Kidney epithelial cell (primary cell): ENCODE measurements at places on chromosomes 1 and 21. TPM values are rescaled to one million over a fixed set of nuclear protein-coding genes. Genes with fewer than 3 reads are reported as not detected.

Gene RAD54L
- 2.9 and 6.1 TPM in 2 replicates for total RNA-seq

Gene OR10J1
- total RNA-seq = not detected in 2 replicates

Gene KIRREL1
- 119 and 126 TPM in 2 replicates for total RNA-seq

Gene KRTAP10-5
- not detected in 2 replicates for total RNA-seq

Gene CNR2
- total RNA-seq = not detected in 2 replicates

Gene TMPRSS15
- total RNA-seq = not detected in 2 replicates

Gene SUMO3
- total RNA-seq = 60.9 and 61.7 TPM in 2 replicates

DNA sequence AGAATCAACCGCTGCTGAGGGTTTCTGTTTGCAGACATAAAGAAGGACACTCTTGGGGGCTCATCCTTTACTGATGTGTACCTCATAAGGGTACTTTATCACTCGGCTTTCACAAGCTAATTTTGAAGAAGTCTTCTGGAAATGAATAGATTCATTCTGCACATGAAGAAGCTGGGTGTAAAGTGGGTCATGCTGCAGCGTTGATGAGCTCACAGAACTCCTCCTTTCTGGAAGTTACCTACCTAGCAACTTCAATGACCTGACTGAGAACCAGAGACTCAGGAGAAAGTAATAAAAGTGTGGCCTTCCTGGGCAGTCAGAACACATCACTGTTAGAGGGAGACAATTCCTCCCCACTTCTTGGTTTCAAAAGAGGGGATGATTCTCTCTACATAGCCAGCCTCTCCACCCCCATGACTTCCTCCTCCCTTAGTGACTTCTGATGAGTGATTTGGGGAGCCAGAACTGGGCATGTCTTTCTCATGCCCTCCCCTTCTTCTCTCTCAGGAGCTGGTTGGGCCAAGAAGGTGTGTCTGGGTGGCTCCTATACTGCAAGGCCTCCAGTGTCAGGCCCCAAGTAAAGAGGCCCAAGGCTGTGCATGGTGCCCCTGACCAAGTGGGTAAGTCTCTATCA is 27.0 kb downstream of the PCNX2 start:
- DNase-seq = no peak

DNA sequence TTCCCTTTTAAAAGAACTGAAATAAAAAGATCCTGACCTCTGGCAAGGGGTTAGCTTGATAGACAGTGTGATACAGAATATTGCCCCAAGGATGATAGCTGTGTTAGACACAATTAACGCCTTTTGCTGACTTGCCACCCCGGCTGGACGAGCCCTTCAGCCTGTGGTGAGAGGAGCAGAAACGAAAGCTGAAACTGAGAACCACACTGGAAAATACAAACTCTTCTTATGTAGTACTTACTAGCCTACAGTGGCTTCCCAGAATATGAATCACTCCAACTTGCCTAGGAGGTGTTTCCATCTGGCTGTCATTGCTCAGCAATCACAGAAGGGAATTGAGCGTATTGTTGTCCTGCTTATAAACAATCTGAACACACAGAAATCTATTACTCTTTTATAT is 22.9 kb downstream of the SAMSN1 start:
- no peak for DNase-seq

DNA sequence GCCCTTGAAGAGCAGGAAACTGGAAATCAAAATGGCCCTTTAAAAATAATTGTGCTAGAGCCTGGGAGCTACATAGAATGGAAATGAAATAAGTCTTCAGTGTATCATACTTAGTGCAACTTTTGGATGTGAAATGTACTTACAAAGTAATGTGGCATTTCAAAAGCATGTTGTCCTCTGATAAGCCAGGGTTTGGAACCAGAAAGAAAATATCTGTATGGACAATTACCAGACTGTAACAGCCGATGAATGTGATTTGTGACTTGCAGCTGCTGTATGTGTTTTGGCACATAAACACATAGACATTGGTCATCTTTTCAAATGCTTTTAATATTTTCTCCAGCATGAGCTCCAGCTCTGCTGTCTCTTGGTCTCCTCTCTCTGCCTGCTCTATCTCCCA is 546.4 kb downstream of the OMA1 start:
- no peak for DNase-seq

DNA sequence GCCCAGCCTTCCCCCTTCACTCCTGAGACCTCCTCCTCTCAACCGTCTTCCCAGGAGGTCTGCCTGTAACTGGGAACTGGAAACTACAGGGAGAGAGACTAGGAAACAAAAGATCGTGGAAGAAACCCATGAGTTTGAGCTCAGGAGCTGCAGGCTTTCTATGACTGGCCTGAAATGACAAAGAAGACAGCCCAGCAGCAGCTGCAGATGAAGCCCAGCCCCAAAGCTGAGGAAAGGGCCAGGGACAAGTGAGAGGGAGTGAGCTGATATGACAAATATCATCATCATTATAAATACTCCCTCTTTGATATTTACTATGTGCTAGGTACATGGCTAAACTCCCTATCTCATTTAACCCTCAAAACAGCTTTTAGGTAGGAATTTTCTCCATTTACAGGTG is 142.6 kb upstream of the CTTNBP2NL start:
- no peak for DNase-seq

DNA sequence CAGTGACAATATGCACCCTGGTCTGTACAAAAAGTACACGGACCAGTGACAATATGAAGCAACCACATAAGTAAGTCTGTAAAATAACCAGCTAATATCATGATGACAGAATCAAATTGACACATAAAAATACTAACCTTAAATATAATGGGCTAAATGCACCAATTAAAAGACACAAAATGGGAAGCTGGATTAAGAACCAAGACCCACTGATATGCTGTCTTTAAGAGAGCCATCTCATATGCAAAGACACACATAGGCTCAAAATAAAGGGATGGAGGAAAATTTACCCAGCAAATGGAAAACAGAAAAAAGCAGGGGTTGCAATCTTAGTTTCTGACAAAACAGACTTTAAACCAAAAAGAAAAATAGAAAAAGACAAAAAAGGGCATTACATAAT is 70.4 kb upstream of the VCAM1 start:
- DNase-seq = no peak

- DNase-seq = no peak
Measured at GRCh38 chr1:227885135-227885647, 62.5 kb downstream of the WNT9A start.

DNA sequence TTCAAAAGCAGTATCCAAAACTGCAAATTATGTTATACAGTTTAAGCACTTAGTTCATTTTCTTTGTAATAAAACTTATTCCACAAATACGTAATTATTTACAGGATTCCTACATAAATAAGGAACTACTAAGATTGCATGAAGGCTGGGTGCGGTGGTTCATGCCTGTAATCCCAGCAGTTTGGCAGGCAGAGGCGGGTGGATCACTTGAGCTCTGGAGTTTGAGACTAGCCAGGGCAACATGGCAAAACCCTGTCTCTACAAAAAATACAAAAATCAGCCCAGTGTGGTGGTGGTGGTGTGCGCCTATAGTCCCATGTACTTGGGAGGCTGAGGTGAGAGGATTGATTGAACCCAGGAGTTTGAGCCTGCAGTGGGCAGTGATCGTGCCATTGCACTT is 69.3 kb downstream of the POU2F1 start:
- DNase-seq = no peak

DNA sequence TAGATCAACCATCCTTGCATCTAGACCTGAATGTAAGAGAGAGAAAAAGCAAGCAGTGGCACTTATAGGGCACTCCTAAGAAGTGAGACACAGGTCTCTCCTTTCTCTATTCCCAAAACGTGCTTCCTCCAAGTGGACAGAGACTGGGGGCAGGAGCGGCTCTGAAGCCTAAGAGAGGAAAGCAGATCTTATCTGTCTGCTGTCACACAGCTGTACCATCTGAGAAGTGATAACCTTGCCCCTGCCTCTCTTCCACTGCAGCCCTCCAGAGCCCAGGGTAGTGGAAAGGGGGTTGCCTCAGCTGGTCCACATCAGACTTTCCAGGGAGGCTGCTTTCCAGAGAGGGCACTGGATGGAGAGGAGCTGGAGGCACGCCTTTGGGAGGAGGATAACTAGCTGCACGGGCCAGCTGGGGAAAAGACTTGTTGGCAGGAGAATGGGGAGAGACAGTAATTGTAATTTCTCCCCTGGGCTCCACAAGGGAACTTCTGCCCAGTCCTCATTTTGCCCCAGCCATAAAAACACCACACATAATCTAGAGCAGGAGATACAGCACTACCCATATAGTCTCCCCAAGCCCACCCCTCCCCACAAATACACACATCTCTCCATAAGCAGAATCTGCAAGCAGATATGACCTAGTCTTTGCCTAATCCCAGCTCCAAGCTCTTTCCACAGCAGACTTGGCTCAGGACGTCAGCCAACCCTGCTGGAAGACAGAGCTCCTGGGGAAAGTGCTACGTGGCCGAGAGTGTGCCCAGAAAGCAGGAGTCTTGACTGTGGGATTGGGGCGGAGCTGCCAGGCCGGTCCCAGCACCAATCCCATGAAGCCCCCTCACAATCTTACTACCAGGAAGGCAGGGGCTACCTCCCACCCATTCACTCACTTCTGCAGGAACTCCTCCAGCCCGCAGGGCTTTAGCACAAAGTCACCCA is 31.2 kb downstream of the PIK3C2B start:
- DNase-seq = no peak

- no peak for DNase-seq
Measured at GRCh38 chr1:157040802-157041201, 4.7 kb downstream of the ARHGEF11 start.

DNA sequence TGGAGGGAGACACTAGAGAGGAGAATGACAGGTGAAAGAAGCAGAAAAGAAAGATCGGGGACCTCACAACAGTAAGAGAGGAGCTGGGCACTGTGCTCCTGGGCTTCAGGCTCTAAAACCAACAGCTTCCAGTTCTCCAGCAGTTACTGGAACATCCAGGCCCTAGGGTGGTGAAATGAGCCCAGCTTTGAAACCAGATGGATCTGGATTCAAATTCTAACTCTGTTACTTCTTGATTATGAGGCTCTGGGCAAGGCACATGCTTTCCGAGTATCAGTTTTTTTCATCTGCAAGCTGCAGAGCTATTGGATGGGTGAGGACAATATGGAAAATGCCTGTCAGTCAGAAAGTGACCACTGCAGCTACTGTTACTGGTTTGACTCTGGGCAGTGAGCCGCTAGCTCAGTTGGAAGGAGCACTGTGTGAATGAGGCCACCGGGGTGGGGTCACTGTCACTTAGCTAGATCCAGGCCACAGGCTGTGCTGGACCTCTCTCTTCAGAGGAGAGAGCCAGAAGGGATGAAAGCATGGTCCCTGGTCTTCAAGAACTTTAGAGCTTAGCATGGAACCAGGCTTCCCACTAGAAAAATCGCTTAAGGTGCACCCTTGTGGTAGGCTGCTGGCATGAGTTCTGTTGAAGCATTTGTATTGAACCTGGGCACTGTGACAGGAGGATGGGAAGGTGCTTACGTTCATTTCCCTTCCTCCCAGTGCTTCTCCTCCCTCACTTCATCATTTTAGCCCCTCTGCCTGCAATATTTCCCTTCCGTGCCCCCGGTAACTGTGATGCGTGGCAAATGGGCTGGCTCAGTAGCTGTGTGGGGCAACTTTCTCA is 12.2 kb downstream of the PLEKHO1 start:
- DNase-seq = no peak

DNA sequence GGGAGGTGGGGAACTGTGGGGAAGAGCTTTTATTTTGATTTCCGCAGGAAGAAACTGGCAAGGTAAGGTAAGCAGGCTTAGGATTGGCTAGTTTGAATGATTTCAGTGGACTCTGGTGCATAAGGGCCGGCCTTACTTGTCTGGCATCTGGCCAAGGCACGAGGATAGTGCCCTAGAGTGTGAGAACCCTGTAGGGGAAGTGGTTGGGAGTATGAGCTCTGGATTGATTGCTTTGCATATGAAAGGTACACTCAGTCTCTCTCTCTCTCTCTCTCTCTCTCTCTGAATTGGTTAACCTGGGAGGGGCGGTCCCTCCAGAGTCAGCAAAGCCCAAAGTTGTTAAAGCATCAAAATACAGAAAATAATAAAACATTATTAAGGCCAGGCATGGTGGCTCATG is 463.0 kb downstream of the SIPA1L2 start:
- no peak for DNase-seq

- no peak for DNase-seq
Measured at GRCh38 chr1:6426277-6426971, 1.8 kb downstream of the ESPN start.

DNA sequence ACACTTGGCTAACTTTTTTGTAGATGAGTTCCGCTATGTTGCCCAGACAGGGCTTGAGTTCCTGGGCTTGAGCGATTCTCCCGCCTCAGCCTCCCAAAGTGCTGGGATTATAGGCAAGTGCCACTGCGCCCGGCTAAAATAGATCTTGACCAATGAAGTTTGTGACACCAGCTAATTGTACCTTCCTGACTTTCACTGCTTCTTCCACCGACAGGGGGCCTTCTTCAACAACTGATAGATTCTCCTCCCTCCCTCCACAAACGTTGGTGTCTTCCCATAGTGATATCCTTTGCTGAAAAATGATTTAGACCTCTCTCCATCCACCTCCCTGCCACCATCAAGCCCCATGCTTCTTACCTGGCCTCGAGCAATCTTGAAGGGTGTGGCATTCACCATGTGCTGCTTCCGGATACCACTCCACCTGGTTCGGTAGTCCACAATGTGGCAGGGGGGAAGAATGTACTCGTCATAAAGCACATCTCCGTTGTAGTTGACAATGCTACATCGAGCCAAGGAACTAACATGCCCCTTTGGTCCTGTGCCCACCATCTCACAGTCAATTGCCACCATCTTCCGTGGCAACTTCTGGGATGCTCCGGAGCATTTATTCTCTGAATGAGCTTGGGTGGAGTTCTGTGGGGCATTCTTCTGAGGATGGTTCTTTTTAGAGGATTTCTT is 1.6 kb upstream of the METTL25B start:
- no peak for DNase-seq

GRCh38 chr1:102593276-102593675 is 515.0 kb downstream of the COL11A1 start:
- DNase-seq = no peak

- no peak for DNase-seq
Measured at GRCh38 chr21:38561205-38561604, 62.9 kb upstream of the ERG start.

DNA sequence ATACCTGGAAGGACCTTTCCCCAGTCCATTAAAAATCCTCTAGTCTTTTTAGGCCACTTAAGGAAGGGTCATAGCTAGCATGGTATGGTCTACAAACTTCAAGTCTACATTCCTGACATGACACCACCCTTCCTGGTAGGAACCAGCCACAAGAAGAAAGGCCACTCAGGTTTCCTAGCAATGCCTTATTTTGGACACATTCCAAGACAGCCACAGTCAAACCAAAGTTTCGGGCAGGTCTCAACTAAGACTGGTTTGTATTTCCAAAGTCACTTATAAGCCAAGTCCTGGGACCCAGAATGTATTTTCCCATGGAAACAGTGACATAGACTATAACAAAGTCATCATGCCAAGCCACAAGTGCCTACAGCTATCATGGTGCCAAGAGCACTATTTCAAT is 50.6 kb upstream of the SLC44A3 start:
- no peak for DNase-seq

DNA sequence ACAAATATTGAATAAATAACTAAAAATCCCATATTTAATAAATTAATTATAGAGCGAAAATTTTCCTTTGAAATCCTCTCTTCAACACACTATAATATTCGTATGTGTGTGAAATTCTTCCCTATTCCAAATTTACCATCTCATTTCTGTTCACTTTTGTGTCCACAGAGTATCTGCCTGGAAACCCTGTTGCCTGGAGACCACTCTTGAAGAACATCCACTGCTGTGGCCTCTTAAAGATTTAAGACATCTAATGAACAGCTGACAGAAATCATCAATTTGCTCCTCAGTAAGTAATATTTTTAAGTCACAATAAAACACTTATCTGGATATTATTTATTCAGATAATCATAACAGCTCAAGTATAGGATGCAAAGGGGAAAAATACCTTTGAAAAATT is 69.7 kb downstream of the CYYR1 start:
- no peak for DNase-seq
